ENCODE measurements at places on chromosomes 1 and 21.

DNA sequence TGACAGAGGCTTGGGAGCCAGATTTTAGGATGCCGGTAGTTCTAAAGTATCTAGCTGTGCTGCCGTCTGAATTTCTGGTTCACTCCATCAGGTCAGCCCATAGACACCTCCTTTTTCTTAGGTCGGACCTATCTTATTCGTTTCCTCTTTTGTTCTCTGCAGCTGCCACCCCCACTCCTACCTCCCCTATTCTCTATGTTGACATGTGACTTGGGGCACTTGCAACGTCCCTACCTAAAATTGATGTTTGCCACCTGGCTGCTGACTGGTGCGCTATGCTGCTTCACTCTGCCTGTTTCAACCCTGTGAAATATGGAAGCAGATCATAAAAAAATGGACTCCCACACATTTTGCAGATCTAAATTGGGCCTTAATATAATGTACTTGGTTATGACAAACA lies 55.3 kb downstream of the PBX1 start:
- DNase-seq: no peak

GRCh38 chr1:118113261-118113660 lies 71.8 kb downstream of the SPAG17 start:
- DNase-seq: no peak

DNA sequence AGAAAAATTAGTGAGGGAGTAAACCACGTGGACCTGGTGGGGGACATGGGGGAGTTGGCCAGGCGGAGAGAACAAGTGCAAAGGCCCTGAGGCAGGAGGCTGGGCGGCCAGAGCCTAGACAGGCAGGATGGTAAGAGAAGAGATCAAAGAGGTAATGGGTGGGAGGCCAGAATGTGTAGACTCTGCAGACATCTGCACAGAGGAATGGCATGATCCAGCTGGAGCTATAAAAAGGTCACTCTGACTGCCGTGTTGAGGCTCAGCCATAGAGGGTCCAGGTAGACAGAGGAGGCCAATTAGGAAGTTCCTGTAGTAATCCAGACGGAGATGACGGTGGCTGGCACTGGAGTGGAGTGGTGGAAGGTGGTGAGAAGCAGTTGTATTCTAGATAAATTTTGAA lies 3.6 kb downstream of the H6PD start:
- DNase-seq: no peak

GRCh38 chr1:189350983-189351616 lies 1126.6 kb downstream of the BRINP3 start:
- DNase-seq: no peak

DNA sequence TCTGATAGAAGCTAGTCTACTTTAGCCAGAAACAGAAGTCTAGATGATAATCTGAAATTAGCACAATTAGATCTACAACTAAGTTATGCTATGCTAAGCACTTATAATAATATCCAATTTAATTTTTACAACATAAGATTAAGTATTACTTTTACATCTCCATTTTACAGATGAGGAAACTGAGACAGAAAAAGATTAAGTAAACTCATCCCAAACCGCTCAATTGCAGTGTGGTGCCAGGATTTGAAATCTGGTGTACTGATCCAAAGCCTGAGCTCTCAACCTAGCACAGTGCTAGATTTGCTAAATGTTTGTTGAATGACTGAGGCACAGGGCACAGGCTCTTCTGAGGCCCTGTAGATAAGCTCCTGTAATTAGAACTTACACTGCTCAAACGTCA lies 13.8 kb downstream of the KNCN start:
- no peak for DNase-seq

DNA sequence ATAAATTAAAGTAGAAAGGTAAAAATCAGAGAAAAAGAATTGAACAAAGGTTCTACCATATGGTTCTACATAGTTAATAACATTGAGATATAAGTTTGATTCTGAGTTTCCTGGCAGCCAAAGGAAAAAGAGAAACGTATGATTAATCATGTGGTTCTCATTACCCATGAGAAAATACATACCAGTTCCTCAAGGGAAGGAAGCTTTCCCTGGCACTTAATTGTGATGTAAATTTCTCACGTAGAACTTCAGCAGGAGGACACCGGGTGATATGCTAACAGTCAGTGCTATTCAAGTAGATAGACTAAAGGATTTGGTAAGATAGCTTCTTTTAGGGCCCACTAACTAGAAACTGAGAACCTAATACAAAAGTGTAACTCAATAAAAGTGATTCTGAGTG lies 218.5 kb downstream of the NFIA start:
- DNase-seq: no peak

- DNase-seq: no peak
These were observed 26.5 kb downstream of the ZNF362 start for GRCh38 chr1:33282791-33283190.

- DNase-seq: no peak
These were observed 14.8 kb downstream of the S100A6 start for GRCh38 chr1:153520818-153521476.

DNA sequence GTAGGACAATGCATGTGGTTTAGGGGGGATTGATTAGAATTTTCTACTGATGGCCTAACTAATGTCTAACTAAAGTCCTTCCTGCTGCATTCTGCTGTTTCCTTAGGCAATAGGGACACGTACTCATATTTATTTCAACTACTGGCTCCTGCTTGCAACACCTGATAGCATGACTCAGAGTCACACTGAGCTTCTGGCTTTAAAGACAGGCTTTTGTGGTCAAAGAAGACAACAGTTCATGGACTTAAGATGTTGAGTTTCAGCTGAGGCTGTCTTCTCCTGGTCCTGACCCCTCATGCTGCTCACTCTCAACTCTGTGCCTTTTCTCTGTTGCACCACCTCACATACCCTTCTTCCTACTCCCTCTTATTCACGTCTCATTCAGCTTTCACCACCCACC lies 29.1 kb upstream of the TRABD2B start:
- DNase-seq: peak; percentile 60

DNA sequence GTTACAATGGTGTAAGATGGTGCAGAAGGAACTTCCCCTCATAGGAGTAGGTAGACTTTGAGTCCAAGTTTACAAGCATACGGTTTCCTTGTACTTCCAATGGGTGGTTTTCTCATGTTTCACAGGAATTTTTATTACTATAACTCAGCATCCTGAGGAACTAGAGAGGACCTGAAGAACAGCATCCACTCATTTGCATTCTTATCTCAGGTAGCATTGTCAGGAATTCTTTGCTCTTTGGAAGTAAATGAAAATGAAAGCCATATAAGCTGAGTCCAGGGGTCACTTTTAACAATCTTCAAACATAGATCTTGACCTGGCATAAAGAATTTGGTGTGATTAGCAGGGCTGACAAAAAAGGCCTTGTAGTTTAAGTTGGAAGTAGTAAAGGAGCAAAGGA lies 34.4 kb downstream of the CLCA4 start:
- DNase-seq: no peak

DNA sequence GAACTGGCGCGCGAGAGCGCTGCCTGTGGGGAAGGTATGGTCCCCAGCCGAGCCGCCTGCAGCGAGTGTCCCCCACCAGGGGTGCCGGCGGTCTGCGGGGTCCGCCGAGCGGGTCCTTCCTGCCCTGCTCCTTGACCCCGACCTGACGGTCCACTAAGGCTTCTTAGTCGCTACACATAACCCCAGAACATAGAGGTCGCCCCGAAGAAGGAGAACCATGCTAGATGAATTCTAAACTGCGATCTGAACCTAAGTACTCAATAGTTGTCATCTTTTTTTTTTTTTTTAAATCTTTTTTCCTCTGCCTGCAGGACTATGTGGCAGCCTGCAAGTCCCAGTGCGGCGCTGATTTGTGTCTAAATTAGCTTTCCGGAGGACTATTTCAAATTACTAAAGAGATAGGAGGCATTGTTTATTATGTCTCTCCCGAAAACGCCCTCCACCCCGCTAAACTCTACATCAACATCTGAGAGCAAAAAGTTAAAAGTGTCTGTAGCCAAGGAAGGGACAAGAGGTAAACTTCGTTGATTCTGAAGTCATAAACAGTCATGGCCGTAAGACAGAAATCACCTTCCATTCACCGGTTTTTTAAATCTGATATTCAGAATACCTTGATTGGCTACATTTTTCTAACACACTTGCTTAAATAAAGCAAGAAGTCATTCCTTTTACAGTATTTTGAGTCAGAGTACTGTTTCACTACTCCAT lies 476 bp downstream of the AXDND1 start:
- DNase-seq: no peak

- no peak for DNase-seq
These were observed 132.2 kb downstream of the SYT2 start for GRCh38 chr1:202578001-202578504.

DNA sequence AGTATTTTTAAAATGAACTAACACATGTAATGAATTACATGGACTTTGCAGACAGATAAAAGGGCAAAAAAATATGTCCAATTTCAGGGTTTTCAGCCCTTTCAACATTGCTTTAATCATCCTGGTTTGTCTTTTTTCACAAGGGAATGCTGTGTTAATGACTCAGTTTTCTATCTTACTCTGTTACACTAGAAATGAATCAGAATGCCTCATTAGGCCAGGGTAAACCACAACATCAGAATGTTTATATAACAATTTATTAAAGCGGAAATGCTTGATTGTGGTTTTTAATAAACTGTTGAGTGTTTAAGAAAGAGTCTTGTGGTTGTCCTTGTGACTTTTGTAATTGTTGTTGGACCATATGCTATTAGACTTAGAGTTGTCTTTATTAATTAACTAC lies 13.5 kb downstream of the GORAB start:
- no peak for DNase-seq

DNA sequence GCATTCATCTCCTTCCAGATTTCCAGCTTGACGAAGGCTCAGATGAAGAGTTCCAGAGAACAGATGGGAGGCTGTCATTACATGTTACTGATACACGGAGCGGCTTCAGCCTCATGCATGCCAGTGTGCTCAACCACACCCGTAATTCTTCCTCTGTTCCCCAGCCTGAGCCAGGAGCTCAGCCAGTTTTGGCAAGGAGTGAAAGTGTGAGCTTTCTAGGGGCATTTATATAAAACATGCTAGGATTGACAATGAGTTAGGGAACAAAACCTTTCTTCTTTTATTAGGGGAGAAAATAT lies 290.4 kb upstream of the PLXNA2 start:
- no peak for DNase-seq

- no peak for DNase-seq
These were observed 7.9 kb downstream of the LURAP1 start for GRCh38 chr1:46211051-46211450.

GRCh38 chr1:101338714-101339430 lies 102.1 kb downstream of the S1PR1 start:
- DNase-seq: no peak

DNA sequence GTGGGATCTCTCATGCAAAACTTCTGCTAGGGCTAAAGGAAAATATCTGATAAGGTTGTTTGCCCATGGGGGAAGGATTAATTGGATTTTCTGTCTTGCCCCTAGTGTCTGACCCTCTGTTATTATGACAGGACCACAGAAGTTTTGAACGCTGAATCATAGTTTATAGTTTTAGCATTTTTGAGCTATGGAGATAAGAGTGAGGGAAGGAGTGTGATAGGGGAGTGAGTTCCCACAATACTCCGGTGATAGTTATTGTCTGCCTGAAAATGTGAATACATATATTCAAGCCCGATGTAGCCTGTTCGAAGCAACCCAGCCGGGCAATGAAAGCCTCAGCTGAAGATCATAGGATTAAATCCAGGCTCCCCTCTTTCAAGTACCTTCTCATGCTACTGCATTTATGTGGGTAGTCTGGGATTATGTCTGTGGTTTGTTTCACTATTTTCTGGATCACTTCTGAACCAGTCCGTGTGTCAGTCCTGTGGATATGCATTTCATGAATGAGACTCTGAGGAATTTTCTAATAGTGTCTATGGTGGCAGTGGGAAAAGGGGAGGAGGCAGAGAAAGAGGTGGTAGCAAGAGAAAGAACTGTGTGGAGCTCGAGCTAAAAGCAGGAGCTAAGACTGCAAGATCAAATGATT lies 258.7 kb downstream of the DISC1 start:
- DNase-seq: no peak
